ENCODE measurements at places on chromosomes 5 and 9.

- no peak for DNase-seq
Measured at GRCh38 chr5:15495026-15495425, 5.0 kb upstream of the FBXL7 start.

GRCh38 chr5:38286002-38286401, 27.6 kb downstream of the EGFLAM start:
- no peak for DNase-seq

DNA sequence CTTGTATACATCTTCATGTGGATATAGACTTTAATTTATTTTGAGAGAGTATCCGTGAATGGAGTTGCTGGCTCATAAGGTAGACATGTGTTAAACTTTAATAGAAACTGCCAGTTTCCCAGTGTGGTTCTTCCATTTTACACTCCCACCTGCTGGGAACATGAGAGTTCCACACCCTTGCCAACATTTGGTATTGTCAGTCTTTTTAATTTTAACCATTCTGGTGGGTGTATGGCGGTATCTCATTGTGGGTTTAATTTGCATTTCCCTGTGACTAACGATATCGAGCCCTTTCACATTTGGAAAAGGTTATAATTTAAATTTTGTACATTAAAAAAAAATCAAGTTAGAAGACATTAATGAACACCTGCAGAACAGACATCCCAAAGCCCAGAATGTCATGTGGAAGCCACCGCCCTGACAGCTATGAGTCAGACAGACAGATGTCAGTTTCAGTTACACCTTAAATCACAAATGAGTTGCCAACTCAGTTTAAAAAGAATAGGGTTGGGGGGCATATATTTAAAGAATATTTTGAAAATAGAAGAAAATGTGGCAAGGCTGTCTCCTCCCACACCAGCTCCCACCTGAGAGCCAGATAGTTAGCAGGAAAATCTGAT, 36.9 kb downstream of the ANKRD33B start:
- no peak for DNase-seq

- peak; percentile 32 for DNase-seq
Measured at GRCh38 chr5:102971676-102972293, 148.2 kb downstream of the GIN1 start.

GRCh38 chr5:10702040-10702629, 58.9 kb downstream of the DAP start:
- no peak for DNase-seq

- DNase-seq = no peak
Measured at GRCh38 chr9:1273859-1274258, 223.7 kb downstream of the DMRT2 start.

- no peak for DNase-seq
Measured at GRCh38 chr5:144230806-144231205, 60.1 kb downstream of the KCTD16 start.

DNA sequence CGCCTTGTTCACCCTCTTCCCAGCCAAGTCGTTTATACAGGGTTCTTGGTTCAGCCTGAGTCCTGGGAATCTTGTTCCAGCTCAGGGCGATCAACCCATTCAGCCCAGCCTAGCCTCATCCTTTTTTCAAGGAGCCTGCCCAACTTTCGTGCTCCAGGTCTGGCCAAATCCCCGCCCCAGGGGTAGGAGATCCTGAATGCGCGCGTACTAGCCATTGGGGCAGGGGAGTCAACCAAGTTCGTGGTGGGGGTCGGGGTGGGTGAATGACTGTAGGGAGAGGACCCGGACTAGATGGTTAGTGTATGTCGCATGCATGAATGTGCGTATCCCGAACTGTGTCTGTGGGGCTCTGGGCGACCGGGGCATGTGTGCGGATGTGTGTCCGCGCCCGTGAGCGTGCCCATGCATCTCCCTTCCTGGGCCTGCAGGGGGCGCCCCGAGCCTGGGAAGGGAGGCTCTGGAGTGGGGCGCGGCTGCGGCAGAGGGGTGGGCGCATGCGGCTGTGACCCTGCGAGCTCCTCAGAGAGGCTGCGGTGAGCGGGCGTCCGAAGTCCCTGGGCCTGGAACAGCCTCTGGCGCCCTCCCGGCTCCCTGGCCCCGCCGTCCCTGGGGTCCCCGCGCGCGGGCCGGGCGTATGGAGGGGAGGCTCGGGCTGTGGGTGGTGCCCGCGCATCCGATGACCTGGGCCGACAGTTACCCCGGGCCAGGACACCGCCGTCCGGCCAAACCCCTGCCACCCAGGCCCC, 8.7 kb downstream of the CCL21 start:
- DNase-seq = peak; percentile 59

- no peak for DNase-seq
Measured at GRCh38 chr9:128946571-128947276, 679 bp downstream of the DOLK start.

DNA sequence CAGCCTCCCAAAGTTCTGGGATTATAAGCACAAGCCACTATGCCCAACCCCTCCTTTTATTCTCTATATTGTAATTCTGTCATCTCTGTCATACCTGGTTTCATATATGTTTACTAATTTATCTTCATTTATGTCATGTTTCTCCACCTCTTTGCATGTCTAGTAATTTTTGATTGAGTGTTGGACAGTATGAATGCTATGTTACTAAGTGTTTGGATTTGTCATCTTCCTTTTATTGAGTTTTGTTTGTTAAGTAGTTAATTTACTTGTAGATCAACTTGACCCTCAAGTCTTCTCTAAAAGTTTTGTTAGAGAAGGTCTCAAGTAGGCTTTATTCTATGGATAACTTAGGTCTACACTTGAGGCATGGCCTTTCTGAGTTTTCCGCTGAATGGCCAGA, 17.2 kb upstream of the CACNA1B start:
- DNase-seq = no peak

DNA sequence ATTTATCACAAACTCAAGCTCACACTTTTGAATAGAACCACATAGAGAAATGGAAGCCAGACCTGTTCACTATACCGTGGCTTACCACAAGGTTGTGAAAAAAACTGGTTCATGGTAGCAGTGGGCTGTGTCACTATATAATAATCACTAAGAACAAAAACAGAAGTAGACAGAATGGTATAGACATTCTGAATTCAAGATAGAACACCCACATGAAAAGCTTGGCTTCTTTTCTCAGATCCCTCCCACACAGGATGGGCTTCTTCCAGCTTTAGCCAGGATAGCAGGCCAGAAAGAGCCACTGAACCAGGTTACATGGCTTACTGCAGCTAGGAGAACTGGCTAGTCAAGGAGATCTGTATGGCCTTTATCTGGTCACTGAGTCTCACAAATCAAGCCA, 6.1 kb upstream of the NRG2 start:
- no peak for DNase-seq

- no peak for DNase-seq
Measured at GRCh38 chr9:93376411-93376810, 75.1 kb upstream of the FAM120A start.

DNA sequence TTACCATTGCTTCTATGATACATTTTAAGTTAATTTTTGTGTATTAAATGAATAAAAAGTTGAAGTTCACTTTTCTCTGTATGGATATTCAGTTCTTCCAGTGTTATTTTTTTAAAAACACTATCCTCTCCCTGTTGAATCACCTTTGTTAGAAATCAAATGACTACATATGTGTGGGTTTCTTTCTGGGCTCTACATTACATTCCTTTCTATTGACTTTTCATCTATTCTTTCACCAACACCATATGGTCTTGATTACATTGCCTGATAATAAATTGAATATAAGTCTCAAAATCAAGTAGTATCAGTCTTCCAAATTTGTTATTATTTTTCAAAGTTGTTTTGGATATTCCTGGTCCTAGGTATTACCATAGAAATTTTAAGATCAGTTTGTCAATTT, 7.3 kb upstream of the RASEF start:
- DNase-seq = no peak

- DNase-seq = no peak
Measured at GRCh38 chr9:21777701-21778100, 24.7 kb upstream of the MTAP start.

GRCh38 chr9:124006448-124007361, 4.9 kb upstream of the LHX2 start:
- DNase-seq = no peak

- no peak for DNase-seq
Measured at GRCh38 chr5:134403951-134404350, 7.7 kb downstream of the CDKN2AIPNL start.

GRCh38 chr9:13860019-13860418, 453.9 kb downstream of the NFIB start:
- DNase-seq = no peak

- DNase-seq = peak; percentile 51
Measured at GRCh38 chr9:130857864-130858738, 23.0 kb downstream of the ABL1 start.

DNA sequence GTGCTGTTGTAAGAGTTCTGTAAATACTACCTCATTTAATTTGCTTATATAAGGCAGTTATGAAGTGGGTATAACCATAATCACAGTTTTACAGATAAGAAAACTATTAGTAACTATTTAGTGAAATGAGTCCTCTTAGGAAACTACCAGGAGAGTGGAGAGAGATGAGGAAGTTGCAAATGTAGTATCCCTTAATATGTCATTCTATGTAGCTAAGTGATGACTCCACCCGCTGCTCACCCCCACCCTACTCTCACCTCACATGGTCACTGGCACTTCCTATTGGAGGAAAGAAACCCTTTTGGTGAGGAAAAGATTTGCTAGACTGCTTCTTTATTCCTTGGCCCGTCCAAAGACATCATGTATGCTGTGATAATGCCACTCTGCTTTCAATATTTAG, 241.8 kb upstream of the SLC24A2 start:
- DNase-seq = no peak

DNA sequence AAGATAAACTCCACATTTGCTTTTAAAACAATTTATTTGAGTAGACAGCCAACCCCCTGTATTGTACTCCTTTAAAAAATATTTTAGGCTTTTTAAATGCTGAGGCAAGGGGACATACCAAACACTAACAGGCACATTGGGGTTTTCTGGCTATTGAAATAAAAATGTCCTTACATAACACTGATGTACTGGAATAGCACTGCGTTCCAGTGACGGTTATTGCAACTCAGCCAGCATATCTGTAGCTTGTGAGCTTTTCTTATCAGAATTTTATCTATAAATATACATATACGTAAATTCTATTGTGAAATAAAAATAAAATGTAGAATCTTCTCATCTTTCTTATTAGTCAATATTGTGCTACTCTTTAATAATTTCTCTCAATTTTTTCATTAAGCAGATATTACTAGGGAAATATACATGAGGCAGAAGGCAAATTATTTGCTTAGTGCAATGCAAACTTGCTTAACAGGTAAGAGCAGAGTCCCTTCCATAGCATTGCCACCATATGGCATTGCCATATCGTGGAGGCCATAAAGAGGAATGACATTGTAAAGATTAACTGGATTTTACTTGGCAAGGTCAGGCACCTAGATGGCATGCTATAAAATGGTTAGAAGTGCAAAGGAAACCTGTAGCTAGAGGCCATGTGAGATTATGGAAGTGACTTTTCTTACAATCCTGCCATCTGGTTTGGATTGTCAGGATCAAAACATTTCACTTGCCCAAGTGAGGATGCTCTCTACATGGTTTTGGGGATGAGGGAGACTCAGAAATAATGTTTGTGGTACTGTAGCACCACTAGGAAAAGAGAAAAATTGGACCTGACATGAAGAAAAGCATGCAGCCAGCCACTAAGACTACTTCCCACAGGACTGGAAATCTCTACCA, 94.8 kb upstream of the CDKN2B start:
- DNase-seq = no peak

DNA sequence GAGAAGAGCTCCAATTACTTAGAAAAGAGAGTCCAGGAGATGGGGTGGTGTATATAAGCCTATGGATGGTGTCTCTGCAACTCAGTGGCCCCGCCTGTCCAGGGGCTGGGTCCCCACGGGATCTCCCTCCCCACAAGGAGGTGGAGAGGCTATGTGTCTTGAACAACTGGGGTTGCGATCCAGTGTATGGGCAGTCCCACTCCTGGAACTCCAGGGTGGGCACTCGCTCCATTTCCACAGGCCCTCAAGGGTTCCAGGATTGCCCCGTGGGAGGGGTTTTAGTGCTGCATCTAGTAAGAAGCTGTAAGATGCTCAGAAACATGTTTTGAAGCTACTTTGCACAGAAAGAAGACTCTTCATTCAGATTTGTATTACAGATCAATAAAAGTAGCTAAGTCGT, 558 bp upstream of the SMAD5 start:
- DNase-seq = peak; percentile 22

DNA sequence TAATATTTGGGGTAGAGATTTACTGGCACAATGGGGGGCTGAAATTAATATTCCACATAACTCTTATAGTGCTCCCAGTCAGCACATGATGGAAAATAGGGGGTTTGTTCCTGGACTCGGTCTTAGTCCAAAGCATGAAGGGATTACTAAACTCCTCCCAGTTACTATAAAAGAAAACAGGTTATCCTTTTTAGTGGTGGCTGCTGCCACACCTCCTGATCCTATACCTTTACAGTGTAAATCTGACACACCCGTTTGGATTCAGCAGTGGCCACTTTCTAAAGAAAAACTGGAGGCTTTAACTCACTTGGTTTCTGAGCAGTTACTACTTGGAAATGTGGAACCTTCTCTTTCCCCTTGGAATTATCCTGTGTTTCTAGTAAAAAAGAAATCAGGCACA, 572.9 kb upstream of the PTGER4 start:
- no peak for DNase-seq

- no peak for DNase-seq
Measured at GRCh38 chr5:130102375-130102774, 198.1 kb downstream of the CHSY3 start.

- no peak for DNase-seq
Measured at GRCh38 chr5:150457562-150458240, 8.2 kb upstream of the RPS14 start.

DNA sequence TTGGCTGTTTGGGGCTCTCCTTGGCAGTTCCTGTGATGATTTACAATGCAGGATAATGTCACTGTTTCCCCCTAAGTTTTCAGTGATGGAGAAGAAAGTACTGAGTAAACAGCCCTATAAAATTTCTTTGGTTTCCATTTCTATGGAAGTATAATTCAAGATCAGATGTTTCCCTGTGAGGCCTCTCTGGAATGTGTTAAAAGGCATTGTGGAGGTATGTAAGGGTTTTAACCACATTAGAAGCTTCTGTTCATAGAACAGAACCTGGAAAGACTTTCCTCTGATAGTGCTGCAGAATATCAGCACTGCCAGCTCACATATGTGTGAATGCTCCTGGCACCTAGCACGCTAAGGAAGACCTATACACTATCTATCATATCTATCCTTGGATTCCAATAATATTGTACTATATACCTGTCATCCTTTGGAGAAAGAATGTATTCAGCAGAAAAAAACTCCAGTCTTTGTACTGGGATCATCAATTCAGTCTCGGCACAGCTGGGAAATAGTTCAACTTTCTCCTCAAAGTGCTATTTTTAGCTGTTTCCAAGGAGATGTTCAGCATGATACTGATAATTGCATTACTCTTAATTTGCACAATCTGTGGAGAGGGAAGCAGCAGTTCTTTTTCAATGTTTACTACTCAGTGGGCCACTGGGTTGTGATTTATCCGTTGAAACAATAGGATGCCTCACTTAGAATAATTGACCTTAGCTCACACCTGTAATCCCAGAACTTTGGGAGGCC, 21.9 kb downstream of the TTC1 start:
- DNase-seq = no peak

DNA sequence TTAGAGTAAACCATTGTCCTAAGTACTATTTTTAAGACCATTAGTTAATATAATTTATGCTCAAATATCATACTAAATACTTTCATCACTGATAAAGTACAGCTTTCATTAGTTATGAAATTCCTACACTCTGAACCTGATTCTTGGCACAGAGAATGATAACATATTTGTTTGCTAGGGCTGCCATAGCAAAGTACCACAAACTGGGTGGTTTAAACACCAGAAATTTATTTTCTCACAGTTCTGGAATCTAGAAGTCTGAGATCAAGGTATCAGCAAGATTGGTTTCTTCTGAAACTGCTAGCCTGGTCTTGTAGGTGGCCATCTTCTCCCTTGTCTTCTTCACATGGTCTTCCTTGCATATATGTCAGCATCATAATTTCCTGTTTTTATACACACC, 608.4 kb downstream of the TLE1 start:
- DNase-seq = no peak
